ENCODE measurements at places on chromosomes 5 and 9. TPM values are rescaled to one million over a fixed set of nuclear protein-coding genes. Genes with fewer than 3 reads are reported as not detected.

DDX4 gene
- total RNA-seq: not detected

SHISAL2B gene
- total RNA-seq: not detected

LECT2 gene
- not detected for total RNA-seq

CDH6 gene
- total RNA-seq: not detected

ELAVL2 gene
- total RNA-seq: not detected

SPINK6 gene
- total RNA-seq: not detected

ABITRAM gene
- total RNA-seq: 11.7 TPM

DENND1A gene
- 20.0 TPM for total RNA-seq

GRCh38 chr5:32559411-32559810, 25.9 kb upstream of the SUB1 start:
- no peaks in the 10 kb centered on the region for H3K27me3 ChIP-seq
- H3K4me1 ChIP-seq: no peaks in the 10 kb centered on the region
- no peaks in the 10 kb centered on the region for H3K36me3 ChIP-seq
- no peak overlapping the region for H3K27ac ChIP-seq

GRCh38 chr9:133374612-133375115, 1.2 kb downstream of the SURF4 start:
- peaks cover 18% of the 10 kb centered on the region for H3K36me3 ChIP-seq
- no peak for DNase-seq
- no peaks in the 10 kb centered on the region for H3K27me3 ChIP-seq
- H3K4me3 ChIP-seq: peak overlapping the region; percentile 73
- peaks cover 67% of the 10 kb centered on the region for H3K4me1 ChIP-seq
- peak overlapping the region; percentile 81 for H3K27ac ChIP-seq

DNA sequence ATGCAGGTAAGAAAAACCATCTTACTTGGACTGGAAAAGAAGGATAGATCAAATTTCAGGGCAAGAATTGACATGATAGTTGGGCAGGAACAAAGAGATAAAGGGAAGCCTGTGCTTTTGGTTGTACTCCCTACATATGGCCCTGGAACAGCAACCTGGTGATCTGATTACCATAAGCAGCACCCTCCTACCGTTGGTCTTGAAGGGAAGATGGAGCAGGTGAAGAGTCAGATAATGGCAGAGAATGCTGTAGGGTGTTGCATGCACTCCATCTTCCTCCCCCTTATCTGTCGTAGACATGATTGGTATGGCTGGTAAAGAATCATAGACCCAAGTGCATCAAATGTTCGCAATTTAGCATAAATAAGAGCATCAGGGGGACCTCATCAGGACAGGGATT, 4.7 kb downstream of the IRGM start:
- peaks cover 14% of the 10 kb centered on the region for H3K4me1 ChIP-seq
- H3K36me3 ChIP-seq: no peaks in the 10 kb centered on the region
- no peaks in the 10 kb centered on the region for H3K27me3 ChIP-seq
- DNase-seq: no peak
- H3K27ac ChIP-seq: no peak overlapping the region

DNA sequence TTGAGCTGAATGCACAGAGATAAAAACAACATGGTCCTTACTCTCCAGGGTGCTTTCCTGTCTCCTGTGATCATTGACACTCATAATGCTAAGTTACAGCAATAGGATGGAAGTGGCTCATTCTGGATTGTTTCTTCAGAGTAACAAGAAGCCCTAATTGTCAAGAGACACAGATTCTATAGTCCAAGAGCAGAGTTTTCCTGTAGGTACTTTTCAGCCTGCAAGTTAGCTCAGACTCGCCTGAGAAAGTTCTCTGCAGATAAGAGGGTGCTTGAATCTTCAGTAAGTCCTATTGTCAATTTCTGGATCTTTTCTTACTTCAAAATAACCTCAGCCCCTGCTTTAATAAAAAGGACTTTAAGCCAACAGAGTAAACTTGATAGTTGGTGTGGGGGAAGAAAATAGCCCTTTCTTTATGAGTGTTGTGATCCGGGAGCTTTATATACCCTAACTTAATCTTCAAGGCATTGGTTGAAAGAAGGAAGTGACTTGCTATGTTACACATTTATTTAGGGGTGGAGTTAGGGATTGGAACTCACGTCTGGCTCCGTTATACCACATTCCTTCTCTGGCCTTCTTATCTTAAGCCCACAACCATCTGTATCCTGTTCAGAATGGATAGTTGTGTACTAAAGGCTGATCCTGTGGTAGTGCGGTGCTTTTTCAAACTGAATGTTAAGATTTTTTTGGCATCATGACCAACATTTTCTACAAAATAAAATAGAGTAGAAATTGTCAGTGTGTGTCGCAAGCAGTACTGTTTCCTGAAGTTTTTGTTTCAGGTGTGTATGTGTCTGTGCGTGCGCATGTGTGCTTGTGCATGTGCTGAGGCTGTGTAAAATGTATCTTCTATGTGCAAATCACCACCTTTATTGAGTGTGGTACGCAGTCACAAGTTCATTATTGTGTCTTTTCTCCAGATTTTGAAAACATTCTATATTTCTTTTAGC, 173.9 kb downstream of the WDR70 start:
- no peak overlapping the region for H3K4me3 ChIP-seq
- H3K36me3 ChIP-seq: no peaks in the 10 kb centered on the region
- H3K27me3 ChIP-seq: no peaks in the 10 kb centered on the region
- no peak overlapping the region for H3K27ac ChIP-seq
- no peak for DNase-seq
- no peaks in the 10 kb centered on the region for H3K4me1 ChIP-seq

DNA sequence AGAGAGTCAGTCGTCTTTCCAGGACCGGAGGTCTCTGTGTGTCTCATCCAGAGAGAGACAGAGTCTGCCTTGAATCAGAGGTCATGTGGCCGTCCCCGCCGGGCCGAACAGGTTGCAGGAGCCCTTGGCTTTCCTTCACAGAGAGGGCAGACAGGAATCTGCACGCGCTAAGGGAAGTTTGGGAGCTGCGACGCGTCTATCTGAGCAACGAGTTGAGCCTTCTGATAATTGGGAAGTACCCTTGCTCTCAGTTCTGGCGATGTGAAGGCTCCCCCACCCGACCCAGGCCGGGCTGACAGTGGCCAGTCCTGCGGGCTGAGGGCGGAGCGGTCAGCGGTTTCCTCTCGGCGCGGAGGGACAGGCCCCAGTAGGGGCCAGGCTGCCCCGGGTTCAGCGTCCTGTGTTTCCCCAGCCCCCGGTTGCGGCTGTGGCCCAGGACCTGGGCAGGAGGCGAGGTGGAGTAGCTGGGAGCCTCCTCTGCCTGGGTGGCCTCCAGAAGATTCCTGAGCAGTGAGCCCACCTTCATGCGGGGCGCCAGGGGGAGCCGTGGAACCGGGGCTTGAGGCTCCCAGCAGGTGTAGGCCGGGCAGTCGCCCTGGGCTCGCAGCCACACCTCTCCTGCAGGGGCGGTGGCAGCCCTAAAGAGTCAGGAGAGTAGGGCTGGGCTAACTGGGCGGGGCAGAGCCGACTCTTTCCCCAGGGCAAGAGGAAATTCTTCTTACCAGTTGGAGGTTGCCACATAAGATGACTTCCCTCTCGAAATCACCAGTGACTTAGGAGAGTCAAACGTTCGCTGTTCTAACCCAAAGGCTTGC, 13.9 kb downstream of the NR2F1 start:
- DNase-seq: no peak
- no peak overlapping the region for H3K27ac ChIP-seq
- H3K4me3 ChIP-seq: no peak overlapping the region
- H3K27me3 ChIP-seq: peaks cover 96% of the 10 kb centered on the region
- peaks cover 29% of the 10 kb centered on the region for H3K4me1 ChIP-seq
- no peaks in the 10 kb centered on the region for H3K36me3 ChIP-seq

DNA sequence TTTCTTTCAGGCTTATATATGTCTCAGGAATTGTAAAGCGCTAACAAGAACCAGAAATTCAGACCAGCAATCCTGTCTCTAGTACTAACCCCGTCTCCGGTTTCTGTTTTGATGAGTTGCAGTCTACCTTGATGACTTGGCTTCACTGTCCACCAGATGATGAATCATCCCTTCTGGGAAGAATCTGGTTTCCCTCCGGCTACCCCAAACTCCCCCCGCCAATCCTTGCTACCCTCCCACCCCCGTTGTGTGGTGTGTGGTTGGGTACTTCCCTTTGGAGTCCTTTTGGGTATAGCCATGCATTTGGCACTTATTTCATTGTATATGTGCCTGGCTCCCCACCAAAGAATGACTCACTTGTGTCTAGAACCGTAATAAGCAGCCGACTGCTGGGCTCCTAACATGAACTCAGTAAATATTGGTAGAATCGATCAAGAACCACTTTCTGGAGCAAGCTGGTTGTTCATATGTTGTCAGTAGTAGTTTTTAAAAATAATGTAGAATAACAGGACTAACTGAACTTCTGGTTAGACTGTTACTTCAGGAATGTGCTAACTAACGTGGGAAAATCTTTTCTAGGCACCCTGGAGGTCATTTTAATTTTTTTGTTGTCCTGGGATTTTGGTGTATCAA, 8.3 kb upstream of the TGFBI start:
- no peaks in the 10 kb centered on the region for H3K36me3 ChIP-seq
- no peaks in the 10 kb centered on the region for H3K27me3 ChIP-seq

DNA sequence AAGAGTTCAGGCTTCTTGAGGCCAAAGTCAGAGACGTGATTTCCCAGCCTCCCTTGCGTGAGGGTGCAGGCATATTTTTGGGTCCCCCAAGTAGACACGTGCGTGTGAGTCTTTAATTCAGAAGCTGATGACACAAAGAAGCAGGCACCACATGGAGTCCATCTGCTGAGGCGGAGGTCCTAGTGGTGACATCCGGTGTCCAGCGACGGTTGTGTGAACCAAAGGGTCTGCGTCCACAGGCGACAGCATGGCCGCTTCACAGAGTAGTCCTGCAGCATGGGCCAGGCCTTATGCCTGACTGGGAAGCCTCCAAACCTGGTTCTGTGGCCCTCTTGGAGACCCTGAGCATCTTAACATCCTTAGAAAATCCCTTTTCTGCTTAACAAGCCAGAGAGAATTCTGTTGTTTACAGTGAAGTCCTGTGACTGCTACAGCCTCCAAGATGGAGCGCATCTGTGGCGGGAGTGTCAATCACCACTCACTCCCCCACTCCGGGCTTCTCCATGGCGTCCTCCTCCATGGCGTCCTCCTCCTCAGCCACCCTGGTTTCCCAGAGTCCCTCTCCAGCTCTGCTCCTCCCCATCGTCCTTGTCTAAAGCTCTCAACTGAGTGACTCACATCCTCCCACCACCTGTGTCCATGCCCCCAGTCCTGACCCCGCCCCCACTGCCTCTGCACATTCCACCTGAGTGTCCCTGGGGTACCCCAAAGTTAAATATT, 133.8 kb downstream of the PAX5 start:
- H3K4me1 ChIP-seq: no peaks in the 10 kb centered on the region
- no peaks in the 10 kb centered on the region for H3K36me3 ChIP-seq
- H3K27ac ChIP-seq: no peak overlapping the region
- no peak overlapping the region for H3K4me3 ChIP-seq
- no peak for DNase-seq

GRCh38 chr9:113475031-113475430, 11.5 kb downstream of the RGS3 start:
- peaks cover 9% of the 10 kb centered on the region for H3K4me1 ChIP-seq
- DNase-seq: no peak
- no peak overlapping the region for H3K4me3 ChIP-seq

DNA sequence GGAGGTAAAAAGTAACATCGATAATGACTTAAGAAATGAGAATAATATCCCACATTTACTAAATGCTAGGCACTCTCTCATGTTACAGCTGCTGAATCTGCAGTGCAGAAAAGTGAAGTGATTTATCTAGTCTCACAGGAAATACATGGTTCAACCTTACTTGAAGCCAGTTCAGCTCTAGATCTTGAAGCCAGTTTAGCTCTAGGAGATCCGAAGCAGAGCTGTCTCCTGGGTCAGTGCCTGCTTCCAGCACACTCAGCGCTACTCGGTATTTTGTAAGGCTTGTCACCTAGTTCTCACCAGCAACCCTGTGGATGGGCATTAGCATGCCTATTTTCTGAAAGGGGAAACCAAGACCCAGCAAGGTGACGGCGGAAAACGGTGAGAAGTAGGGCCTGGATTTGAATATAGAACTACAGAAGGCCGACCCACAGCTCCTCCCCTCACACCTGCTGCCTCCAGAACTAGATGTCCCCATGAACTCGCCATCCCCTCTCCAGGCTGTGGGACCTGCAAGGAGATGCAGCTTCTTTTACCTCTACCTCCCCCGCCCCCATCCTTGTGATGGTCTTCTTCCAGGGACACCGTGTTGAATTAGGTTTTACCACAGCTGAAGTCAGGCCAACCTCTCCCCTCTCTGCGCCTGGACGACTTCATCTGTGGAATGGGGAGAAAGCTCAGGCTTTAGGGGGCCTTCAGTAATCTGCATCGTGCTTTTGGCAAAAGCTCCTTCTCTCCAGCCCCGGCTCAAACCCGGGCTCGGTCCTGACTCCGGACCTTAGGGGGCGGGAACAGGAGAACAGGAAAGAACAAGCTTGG, 4.4 kb upstream of the MSX2 start:
- no peak overlapping the region for H3K27ac ChIP-seq
- H3K36me3 ChIP-seq: no peaks in the 10 kb centered on the region
- no peak for DNase-seq
- H3K4me1 ChIP-seq: peaks cover 13% of the 10 kb centered on the region
- no peak overlapping the region for H3K4me3 ChIP-seq

DNA sequence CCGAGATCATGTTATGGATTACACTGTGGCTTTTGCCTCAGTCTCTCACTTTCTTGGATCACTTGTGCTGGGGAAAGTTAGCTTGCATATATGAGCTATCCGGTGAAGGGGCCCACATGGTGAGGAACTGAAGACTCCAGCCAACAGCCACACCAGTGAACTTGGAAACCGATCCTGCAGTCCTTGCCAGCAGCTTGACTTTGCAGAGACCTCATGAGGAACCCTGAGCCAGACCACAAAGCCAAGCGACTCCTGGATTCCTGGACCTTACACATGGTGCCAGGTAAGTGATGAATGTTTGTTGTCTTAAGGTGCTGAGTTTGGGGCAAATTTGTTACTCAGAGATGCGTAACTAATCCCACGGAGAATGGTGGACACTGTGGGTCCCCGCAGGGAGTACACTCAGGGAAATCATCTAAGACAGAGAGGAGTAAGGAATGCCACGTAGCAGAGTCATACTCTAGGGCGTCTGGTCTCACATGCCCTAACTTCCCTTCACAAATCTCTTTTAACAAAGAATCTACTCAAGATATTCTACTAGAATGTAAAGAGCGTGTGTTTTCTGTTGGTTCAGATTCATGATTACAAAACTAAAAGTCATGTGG, 76.5 kb upstream of the PJA2 start:
- no peaks in the 10 kb centered on the region for H3K36me3 ChIP-seq
- no peak for DNase-seq
- no peaks in the 10 kb centered on the region for H3K27me3 ChIP-seq
- no peak overlapping the region for H3K27ac ChIP-seq

GRCh38 chr9:121839726-121840500, 188.5 kb downstream of the DAB2IP start:
- H3K36me3 ChIP-seq: no peaks in the 10 kb centered on the region
- H3K27me3 ChIP-seq: peaks cover 2% of the 10 kb centered on the region
- no peak overlapping the region for H3K4me3 ChIP-seq
- H3K4me1 ChIP-seq: no peaks in the 10 kb centered on the region
